ENCODE measurements at places on chromosomes 12 and 14.

DNA sequence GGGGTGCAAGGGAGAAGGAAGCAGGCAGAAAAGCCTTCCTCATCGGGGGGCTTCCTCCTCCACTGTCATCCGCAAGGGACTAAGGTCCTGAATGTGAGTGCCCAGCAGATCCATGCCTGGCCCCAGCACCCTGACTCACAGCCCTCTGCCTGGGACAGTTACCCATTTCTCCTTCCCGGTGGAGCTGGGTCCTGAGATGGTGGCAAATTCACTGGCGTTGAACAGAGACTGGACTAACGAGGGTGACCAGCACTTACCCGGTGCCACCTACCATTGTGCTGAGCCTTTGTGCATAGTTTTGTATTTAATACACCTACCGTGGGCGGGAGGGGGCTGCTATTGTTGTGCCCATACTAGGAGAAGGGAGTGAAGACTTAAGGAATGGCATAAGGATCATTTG lies 30.9 kb upstream of the PLEKHG6 start:
- no peak for DNase-seq

- no peak for DNase-seq
Observed at GRCh38 chr12:93009533-93009932, 80.4 kb upstream of the EEA1 start.

DNA sequence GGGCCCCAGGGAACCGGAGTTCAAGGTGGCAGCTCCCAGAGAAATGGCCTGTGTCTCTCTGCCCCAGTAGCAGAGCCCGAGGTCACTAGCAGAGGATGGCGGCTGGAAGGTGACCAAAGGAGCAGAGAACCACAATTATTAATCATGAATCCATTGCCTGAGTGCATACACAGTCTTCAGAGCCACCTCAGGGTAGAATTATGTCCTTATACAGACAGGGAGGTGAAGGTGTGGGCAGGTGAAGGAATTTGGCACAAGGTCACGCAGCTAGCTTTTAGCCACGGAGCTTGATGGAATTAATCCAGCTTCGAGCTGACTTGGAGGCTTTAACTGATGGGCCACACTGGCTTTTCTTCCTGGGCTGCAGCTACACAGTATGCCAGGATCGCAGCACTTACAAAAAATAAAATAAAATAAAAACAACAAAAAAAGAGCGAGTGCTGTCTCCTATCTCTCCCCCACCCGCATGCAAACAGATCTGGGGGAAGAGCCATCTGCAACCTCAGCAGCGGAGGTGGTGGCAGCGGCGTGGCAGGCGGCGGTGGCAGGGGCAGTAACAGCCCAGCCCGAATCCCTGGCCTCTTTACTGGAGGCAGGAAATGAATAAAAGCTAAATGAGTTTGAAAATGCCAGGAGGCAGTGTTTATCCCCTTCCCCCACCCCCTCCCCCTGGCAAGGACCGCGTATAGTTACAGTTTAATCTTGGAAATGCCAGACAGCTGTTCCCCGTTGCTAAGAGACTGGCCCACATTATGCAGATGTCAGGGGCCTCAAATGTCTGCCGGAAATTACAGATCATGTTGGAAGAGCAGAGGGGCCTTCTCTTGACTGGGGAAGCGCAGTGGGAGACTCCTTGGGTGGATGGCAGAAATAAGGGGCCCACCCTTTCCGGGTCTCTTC lies 93.5 kb downstream of the LRRC74A start:
- peak; percentile 60 for DNase-seq

DNA sequence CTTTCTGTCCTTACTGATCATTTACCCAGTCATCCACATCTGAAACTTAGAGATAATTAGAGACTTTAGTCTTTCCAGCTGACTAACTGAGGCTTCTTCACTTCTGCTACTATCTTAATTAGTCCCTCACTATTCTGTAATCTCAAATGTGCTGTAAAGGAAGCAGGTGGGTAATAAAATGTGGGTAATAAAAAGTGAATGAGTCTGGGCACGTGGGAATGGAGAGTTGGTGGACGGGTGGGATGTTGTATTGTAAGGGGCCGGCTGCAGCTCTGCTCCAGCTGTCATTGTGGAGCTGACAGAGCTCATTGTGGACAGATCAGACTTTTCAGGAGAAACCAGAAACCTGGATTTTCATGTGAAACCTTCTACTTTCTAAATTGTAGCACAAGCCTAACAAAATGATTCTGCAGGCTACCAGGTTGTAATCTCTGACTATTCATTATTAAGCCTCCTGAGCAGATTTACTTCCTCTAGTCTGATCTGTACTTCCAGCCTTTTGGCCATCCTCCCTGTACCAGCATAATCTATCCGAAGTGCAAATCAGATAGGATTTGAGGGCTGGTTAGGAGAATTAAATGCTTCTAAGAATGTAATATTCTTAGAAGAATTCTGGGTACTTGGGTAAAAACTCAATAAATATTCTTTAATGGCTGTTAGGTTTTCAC lies 42.0 kb upstream of the BMAL2 start:
- no peak for DNase-seq

GRCh38 chr14:68473794-68474193 lies 319.1 kb downstream of the ZFP36L1 start:
- DNase-seq, result no peak

DNA sequence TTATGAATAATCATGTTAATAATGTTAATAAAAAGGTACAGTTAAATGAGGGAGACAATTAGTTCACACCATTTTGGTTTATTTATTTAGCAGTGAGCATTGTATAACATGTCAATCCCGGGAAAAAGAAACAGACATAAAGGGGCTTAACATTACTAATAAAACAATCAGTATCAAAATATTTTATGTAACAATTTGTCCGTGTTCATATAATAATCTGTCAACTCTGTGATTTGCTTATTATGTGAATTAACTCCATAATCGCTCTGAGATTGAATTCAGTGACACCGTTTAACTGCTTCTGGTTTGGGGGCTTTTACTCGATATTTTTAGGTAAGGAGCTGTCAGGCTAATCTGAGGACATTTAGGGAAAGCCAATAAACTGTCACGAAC lies 95.8 kb upstream of the HMGA2 start:
- DNase-seq, result no peak

DNA sequence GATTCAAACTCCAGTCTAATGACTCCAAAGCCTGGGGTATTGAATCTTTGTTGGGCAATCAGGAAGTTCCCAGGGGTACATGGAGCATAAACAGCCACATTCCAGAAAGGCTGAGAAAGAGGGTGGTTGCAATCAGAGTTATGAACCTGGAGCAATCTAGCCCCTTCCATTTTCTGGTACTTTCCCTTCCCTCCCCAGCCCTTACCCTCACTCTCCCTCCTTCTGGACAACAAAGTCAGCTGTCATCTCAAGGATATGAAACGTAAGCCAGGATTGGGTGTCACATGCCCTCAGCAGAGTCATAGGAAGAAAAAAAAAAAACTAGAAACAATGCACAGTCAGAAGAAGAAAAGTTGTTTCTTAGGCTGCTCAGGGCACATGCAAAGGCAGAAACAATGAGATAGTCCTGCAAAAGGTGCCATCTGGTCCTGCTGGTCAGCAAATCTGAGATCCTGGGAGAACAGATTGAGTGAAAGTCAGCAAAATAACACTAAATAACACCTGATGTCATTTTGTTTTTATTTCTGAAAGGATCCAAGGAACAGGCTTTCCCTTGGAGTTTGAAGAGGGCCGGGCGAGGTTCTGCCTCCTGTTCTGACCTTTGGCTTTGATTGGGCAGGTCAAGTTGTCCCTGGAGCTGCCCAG lies 27.1 kb downstream of the TMEM229B start:
- DNase-seq, result no peak

DNA sequence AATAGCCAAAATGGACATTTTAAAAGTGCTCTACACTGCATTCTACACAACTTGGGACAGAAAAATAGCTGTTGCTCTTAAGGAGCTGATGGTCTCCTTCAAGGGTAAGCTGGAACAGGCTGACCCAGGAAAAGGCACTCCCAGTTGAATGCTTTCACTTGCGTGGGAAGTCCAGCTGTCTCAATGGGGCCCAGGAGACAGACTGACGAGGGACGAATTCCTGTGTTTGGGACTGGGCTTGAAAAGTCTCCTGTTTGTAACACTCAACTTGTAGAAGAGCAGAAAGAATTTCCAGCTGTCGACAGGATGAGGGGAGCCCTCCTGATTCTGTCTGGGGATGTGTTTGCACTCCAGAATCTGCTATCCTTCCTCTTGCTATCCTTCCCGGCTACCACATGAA lies 180.8 kb downstream of the ZFP36L1 start:
- no peak for DNase-seq

- no peak for DNase-seq
Observed at GRCh38 chr14:68564826-68565759, 227.8 kb downstream of the ZFP36L1 start.

- no peak for DNase-seq
Observed at GRCh38 chr12:68851592-68852306, 43.8 kb downstream of the MDM2 start.

GRCh38 chr14:102215576-102216250 lies 76.0 kb downstream of the WDR20 start:
- DNase-seq, result no peak

GRCh38 chr12:46507766-46508165 lies 135.2 kb upstream of the SLC38A2 start:
- no peak for DNase-seq

GRCh38 chr14:36522972-36523715 lies 3.1 kb upstream of the NKX2-1 start:
- no peak for DNase-seq

Measured in Ammon's horn (tissue), 1 donor.